ENCODE measurements at places on chromosomes 2 and 18. TPM values are rescaled to one million over a fixed set of nuclear protein-coding genes. Genes with fewer than 3 reads are reported as not detected.

GRCh38 chr2:151552287-151552686 is 142.6 kb downstream of the RIF1 start:
- no peak for DNase-seq
- no peaks in the 10 kb centered on the region for H3K27me3 ChIP-seq
- H3K36me3 ChIP-seq, result no peaks in the 10 kb centered on the region
- no peak overlapping the region for H3K27ac ChIP-seq
- no peaks in the 10 kb centered on the region for H3K4me1 ChIP-seq

The LIMS3 gene
- total RNA-seq, result 17.8 TPM

The OR6B2 gene
- not detected for total RNA-seq

The CACNB4 gene
- 0.30 TPM for total RNA-seq

The ASAP2 gene
- 79.2 TPM for total RNA-seq

The TXNDC2 gene
- total RNA-seq, result not detected

The ACTG2 gene
- total RNA-seq, result not detected

The UBE2E3 gene
- 89.2 TPM for total RNA-seq
